ENCODE measurements at places on chromosomes 5 and 9.

- DNase-seq, result no peak
Observed at GRCh38 chr9:35928591-35929452, 19.5 kb downstream of the SPAAR start.

- DNase-seq, result no peak
Observed at GRCh38 chr9:83242066-83242465, 179.1 kb upstream of the RASEF start.

- peak; percentile 45 for DNase-seq
Observed at GRCh38 chr5:137752905-137753690, 1.1 kb downstream of the HNRNPA0 start.

DNA sequence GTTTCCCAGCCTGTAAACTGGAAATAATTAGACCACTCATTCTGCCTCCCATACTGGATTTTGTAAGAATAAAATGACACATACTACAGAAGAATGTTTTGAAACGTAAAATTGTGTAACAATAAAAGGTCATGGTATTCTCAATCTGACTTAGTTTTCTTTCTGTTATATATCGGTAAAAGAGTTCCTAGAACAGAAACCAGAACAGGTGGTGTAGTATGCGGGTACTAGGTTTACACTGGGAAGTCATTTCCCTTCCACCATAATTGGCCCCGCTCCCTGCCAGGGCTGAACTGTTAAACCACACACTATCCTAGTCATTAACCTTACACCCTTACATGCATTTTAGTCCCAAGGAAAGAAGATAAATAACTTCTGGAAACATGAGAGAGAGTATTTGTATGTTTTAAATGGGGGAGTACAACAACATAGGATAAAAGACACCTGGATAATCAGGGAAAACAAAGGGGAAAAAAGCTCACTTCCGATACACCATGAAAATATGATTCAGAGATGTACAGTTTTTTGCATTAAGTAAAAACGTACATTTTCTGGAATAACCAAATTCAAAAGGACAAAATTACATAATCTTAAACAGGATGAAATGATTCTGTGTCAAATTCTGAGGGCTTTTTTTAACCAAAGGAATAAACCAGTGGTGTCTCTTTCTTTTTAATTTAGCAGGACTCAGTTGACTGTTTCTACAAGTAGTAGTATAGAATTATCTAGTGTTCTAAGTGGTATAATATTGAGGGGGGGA, 199.7 kb downstream of the GLIS3 start:
- no peak for DNase-seq

- no peak for DNase-seq
Observed at GRCh38 chr5:52829664-52830063, 41.9 kb downstream of the ITGA1 start.

DNA sequence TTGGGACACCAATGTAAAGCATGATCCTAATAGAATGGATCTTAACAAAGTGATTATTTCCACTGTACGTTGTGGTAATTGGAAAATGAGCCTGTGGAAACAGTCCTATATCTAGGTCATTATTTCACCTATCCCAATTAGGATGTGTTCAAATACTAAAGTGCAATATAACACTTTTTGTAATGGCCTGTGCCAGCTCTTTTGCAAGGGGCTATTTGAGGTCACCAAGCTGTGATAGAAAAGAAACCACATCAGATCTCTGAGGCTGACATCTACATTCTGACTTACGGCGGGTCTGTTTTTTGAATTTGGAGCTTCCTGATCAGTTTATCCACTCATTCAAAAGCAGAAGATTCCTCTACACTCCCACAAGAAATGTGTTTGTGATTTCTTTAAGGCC, 150.0 kb downstream of the TLE1 start:
- DNase-seq, result no peak

GRCh38 chr9:34522091-34522887, 501 bp downstream of the ENHO start:
- DNase-seq, result peak; percentile 61
